Stimulated activated CD4-positive, alpha-beta T cell treated with anti-CD3 and anti-CD28 coated beads, Interleukin-12 subunit alpha, Interleukin-12 subunit beta, amount 100 ng/mL, for 48 hours (primary cell): ENCODE measurements at places on chromosomes 6 and 20.
A peak's percentile ranks its signal among the peaks of the same experiment; 100 is the strongest.

DNA sequence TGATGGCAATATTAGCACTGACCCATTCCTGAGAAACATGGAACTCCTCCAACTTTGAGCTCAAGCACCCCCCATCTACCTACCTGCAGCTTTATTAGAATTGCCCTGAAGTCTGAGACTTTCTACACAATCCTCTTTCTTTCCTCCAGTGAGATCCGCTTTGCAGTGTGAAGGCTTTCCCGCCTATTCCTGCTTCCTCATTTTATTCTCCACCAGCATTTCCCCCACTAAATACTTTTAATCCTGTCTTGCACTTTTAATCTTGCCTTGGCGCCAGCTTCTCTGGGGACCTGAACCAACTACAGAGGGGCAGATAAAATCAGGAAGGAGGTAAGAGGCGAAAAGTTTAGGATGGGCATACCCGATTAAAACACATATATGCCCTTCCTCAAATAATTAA, 178.1 kb upstream of the PRDM1 start:
- no peak for DNase-seq

- DNase-seq = no peak
Observed at GRCh38 chr6:10166031-10166430, 248.8 kb downstream of the TFAP2A start.

DNA sequence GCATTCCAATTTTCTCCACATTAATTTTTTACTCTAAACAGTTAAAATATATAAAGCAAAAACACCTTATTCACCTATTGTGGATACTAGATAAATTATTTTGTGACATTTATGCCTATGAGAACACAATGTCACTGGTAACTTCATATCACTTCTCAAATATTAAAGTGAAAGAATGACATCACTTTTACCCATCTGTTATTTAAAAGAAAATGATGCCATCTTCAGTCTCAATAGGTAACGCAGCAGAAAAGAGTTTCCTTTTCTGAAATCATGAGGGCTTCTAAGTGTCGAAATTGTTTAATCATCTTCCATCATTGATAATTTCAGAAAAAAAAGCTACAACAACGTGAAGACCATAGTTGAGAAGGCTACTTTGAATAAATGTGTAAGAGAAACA, 2.9 kb downstream of the HAO1 start:
- DNase-seq = no peak

- DNase-seq = no peak
Observed at GRCh38 chr6:19934996-19935591, 97.9 kb downstream of the ID4 start.

DNA sequence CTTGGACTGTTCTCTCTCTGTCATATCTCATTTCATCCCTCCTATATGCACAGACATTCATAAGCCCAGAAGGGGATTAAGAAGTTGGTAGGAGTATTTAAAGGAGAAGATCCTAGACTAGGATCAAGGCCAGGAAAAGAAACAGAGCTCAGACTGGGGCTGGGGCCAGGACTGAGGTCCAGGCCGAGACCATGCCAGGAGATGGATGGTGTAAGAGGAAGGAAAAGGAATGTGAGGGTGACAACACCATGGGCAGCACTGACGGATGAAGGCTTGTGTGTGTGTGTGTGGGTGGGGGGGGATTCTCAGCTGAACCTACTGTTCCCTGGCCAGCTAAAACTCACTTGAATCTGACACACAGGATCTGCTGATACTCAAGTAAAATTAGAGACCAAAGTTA, 182.1 kb downstream of the KIF6 start:
- no peak for DNase-seq

GRCh38 chr6:11208267-11208666, 24.2 kb downstream of the NEDD9 start:
- DNase-seq = no peak

DNA sequence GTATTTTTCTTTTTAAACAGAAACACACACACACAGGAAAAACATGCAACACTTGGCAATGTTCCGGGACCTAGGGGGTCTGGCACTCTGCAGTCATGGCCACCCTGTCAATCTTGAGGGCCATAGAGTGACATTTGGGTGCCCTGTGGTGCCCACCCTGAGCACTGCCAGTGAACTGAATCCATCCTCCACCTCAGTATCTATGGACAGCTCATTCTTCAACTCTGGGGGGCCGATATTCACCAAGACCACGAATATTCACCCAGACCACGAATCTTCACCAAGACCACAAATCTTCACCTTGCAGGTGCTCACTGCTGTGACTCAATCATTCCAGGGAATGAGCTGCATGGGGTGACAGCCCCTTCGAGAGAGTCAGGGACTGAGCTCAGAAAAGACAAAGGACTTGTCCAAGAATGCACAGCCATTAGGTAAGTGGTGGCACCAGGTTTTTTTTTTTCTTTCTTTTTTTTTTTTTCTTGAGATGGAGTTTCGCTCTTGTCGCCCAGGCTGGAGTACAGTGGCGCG, 19.1 kb downstream of the SNAI1 start:
- no peak for DNase-seq

GRCh38 chr6:116444092-116444491, 17.1 kb upstream of the CALHM6 start:
- no peak for DNase-seq

GRCh38 chr6:33428224-33428965, 8.5 kb downstream of the SYNGAP1 start:
- DNase-seq = peak; percentile 26

GRCh38 chr20:38395165-38395564, 40.0 kb downstream of the SNHG17 start:
- DNase-seq = no peak

DNA sequence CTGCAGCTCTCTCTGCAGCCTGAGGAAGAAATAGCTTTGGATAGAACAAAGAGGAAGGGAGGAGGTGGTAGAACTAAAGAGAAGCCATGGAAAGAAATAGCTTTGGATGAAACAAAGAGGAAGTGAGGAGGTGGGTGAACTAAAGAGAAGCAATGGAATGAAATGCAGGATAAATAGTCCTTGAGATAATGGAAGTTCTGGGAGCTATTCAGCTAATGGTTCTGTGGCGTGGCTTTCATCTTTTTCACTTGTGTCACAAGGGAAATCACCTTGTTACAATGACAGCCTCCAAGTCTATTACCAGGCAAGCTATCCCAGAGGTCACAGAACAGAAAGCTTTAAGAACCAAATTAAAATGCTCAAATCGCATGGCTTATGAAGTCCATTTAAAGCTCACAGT, 141.3 kb upstream of the ARG1 start:
- DNase-seq = no peak

DNA sequence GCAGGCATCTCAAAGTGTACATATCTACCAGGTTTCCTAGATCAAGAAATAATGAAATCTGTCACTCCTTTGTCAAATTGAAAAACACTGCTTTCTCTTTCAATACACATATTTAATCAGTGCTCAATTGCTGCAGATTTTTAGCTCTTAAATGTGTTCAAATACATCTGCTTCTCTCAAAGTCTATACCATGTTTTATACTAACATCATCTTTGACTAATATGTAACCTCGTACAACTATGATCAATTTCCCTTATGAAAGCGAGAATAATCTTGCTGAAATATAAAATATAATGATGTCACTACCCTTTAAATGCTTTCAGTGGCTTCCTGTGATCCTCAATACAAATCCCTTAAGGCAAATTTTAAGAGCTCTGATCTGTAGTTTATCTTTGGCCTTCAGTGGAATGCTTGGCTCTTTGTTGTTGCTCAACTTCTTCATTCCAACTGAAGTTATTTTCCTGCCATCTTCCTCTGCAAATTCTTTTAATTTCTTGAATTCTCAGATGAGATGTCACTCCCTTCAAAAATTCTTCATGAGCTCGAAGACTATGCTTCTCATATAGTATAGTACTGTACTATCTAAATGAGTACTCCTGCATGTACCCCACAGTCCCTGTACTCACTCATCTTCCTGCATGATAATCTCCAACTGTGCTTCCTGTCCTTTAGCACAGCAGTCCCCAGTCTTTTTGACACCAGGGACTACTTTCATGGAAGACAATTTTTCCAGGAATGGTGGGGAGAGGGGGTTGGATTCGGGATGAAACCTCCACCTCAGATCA, 545.1 kb upstream of the GJE1 start:
- DNase-seq = no peak

- DNase-seq = no peak
Observed at GRCh38 chr6:136660727-136661126, 110.5 kb upstream of the MAP7 start.

- no peak for DNase-seq
Observed at GRCh38 chr6:46789434-46790354, 3.5 kb upstream of the MEP1A start.

- no peak for DNase-seq
Observed at GRCh38 chr6:109527989-109528388, 45.0 kb upstream of the ZBTB24 start.

GRCh38 chr6:31586599-31587281, 663 bp downstream of the LST1 start:
- DNase-seq = no peak

DNA sequence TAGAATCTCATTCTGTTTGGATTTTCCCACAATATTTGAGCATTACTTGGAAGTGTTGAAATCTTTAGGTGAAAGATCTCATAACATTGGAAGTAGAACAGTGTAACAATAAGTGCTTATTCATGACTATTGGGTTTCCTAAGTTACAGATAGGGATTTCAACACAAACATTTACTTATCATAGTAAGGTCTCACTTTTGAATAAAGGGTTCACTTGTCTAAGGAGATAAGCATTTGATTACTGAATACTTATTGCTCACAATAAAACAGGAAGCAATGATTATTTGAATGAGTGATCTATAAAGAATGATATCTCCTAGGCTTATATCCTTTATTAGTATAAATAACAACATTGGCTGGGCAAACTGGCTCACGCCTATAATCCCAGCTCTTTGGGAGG, 14.8 kb downstream of the DDX43 start:
- DNase-seq = no peak

DNA sequence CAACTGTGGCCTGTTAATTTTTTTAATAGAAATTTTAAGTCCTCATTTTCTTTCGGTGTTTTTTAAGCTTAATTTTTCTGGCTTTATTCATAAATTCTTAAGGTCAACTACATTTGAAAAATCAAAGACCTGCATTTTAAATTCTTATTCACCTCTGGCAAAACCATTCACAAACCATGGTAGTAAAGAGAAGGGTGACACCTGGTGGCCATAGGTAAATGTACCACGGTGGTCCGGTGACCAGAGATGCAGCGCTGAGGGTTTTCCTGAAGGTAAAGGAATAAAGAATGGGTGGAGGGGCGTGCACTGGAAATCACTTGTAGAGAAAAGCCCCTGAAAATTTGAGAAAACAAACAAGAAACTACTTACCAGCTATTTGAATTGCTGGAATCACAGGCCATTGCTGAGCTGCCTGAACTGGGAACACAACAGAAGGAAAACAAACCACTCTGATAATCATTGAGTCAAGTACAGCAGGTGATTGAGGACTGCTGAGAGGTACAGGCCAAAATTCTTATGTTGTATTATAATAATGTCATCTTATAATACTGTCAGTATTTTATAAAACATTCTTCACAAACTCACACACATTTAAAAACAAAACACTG, 10.1 kb downstream of the HFE start:
- peak; percentile 55 for DNase-seq

GRCh38 chr6:5379647-5380242, 118.4 kb downstream of the FARS2 start:
- DNase-seq = peak; percentile 10

DNA sequence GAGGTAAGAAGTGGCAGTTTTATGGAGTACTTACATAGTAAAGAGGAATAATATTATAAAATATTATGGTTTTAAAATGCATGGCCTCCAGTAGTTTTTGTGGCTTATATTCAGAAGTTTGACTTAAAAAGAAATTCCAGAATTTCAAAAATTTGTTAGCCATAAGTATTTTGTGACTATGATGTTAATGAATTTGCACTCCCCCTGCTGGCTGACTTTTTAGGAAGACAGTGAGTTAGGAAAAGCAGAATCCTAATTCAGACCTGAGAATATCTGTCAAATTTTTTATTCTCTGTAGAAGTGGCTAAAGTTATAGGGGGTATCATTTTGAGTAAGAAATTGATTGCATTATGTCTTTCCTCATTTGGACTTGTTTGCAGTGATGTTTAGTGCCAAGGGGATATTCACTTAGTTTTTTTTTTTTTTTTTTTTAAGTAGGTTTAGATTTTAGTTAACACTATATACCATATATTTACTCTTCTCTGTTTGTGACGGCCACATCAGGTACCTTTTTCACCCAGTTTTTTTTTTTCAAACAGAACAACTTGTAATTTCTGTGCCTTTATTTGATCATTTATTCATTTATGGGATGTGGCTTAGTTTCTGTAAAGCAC, 40.8 kb downstream of the ZFAND3 start:
- no peak for DNase-seq

DNA sequence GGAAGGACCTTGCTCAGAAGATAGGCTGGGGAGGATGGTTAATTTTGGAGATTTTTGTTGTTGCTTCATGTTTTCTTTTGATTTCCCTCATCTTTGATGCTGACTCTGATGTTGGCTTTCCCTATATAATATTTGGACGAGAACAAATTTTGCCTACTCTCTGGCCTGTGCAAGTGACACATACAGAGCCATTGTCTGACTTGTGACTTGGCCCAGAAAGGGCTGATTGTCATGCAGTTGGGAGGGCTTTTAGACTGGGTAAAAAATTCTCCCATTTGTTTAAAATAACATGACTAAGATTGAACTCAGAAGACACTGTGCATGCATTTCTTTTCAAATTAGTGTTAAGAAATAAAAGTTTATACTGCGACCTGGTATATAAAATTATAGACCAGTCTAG, 98.6 kb upstream of the SUPT3H start:
- no peak for DNase-seq

DNA sequence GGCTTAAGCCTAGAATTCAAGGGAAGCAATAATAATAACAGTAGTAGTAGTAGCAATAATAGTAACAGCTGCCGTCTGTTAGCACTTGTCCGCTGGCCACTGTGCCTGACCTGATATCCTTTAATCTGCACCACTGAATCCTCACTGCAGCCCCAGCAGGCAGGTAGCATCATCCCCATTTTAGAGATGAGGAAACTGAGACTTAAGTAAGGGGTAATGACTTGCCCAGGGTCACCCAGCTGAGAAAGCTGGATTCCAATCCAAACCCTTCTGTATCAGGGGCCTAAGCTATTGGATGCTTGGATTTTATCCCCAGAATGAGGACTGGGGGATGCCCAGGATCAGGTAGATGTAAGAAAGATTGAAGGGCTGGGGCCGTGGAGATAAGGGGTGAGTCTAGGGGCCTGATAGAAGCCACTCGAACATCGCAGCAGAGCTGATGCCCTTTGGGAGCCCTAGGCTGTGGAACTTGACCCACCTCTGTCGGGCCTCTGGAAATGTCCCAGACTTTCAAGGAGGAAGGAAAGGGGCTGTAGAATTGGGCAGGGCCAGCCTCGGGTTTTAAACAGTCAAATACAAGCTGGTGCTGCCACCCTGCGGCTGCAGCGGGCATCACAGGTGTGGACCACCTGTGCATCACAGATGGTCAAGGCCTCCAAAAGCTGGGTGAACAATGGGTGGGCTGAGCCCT, 102.1 kb upstream of the MYL9 start:
- peak; percentile 53 for DNase-seq

DNA sequence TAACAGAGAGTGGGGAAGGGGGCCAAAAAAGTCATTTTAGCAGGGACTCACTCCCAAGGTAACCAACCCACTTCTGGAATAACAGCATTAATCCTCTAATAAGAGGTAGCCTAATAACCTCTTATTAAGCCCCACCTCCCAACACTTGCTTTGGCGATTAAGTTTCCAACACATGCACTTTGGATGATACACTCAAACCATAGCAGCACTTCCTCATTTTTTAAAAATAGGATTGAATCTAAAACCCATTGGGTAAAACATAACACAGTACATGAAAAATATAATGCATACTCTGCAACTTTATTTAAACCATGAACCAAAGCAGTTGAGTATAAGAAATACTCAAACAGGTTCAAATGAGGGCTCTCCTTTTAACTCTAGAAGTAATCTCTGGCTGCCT, 318.3 kb downstream of the HACE1 start:
- DNase-seq = no peak
